ENCODE measurements at places on chromosomes 1 and 21. TPM values are rescaled to one million over a fixed set of nuclear protein-coding genes. Genes with fewer than 3 reads are reported as not detected.

Gene URB1
- 11.5 TPM for total RNA-seq

DNA sequence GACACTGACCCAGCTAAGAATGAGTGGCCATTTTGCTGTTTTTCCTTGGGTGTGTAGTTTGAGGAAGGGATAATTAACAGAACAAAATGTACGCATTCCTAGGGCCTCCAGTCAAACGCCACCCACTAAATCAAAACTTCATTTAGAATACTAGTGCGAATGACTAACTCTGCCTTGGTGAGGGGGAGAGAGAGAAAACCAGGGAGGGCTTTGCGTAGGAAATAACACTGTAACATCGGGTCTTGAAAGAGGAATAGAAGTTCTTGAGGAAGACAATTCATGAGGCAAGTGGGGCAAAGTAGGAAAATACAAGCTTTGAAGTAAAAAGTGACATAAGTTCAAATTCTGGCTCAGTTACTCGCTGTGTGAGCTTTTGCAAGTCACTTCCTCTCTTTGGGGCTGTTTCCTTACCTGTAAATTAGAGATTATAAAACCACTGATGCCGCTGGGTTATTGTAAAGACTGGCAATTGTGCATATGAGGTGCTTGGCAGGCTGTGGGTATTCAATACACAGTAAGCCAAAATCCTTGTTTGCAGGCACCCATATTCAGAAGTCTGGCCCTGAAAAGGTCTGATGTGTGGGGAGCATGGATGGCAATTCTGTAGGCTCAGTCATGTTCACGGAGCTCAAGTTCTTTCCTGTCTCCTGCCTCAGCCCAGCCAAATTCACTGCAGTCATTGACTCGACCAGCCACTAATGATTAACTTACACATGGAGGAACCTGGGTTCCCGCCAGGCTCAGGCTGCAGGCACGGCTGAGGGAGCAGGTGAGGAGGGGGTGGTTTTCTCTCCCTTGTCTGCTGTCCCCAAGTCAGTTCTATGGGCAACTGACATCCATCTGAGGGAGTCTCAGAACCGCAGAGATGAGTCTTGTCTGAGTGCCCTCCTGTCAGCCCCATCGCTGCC is 140.3 kb upstream of the CSF3R start:
- no peak for DNase-seq

DNA sequence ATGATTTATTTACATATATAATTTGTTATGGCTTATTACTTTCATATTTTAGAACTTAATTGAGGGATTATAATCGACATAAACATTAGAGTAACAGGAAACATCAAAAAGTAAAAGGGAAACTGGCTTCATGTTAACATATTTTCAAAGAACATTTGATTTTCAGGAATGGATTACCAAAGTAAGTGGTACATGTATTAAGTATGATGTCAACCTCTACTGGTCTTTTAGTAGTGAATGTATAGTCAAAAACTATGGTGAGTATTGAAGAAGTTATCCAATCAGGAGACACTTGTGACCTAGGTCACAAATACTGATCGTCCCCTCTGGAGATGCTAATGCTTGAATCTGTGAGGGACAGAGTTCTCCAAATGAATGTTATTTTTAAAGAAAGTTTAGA is 768.9 kb upstream of the ADGRL4 start:
- no peak for DNase-seq

Gene CYP2J2
- total RNA-seq: 242 TPM

GRCh38 chr1:209815931-209816341 is 10.0 kb upstream of the IRF6 start:
- no peak for DNase-seq

DNA sequence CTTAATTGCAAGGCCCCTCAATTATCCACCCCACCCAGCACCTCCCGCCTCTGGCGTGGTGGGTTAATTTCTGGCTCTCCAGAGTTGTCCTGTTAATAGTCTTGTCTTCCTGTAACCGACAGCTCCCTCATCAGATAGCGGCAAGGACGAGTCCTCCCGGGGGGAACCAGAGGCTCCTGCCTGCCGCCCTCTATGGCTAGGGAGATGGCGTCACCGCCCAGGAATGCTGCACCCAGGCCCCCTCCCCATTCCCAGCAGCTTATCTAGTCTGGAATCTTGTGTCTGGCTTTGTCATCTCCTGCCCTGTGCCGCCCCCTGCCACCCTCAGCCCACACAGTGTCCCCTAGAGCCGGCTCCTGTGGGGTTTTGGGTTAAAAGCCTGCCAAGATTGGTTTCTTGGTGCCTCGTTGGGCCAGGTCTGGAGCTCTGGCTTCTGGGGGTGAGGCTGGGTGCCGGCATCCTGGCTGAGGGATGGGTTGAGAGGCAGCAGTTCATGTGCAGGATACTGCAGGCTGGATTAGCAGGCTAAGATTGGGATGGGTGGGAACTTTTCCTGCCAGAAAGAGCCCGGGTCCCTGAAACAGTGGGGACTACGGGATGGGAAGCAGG is 48.8 kb downstream of the EDN2 start:
- DNase-seq: no peak

GRCh38 chr21:27112186-27112585 is 145.3 kb upstream of the ADAMTS5 start:
- DNase-seq: no peak

- no peak for DNase-seq
These were observed 85.0 kb upstream of the AK4 start for GRCh38 chr1:65063025-65063424.

DNA sequence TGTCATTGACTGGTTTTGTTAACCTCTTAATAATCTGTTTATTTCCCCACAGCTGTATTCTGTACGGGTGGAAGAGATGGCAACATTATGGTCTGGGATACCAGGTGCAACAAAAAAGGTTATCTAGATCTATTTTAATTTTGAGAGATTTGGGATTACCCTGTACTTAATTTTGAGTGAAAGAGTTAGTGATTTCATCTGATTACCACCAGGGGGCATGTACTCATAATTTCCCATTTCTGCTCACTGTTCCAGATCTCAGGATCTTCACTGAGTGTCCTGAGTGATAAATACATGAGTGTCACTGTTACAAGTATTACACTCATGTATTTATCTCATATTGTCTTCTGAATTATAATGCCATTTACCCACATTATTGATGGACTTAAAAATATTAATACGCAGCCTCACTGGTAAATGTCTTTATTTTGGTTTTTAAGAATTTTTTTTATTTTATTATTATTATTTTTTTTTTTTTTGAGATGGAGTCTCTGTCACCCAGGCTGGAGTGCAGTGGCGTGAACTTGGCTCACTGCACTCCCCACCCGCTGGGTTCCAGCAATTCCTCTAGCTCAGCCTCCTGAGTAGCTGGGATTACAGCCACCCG is 27.4 kb downstream of the DTL start:
- no peak for DNase-seq

Data from Peyer's patch (tissue), 4 donors.